ENCODE measurements at places on chromosomes 2 and 18. TPM values are rescaled to one million over a fixed set of nuclear protein-coding genes. Genes with fewer than 3 reads are reported as not detected.

Gene CPS1
- 5.8 TPM for polyA plus RNA-seq

Gene FBLN7
- 0.16 TPM for polyA plus RNA-seq

Gene CFAP221
- not detected for polyA plus RNA-seq

Gene FTCDNL1
- 0.87 TPM for polyA plus RNA-seq

Gene ABCA12
- polyA plus RNA-seq, result 0.35 TPM

Gene KLHL30
- polyA plus RNA-seq, result not detected

Gene TTR
- not detected for polyA plus RNA-seq

Gene ACSL3
- 89.2 TPM for polyA plus RNA-seq

Gene KCNIP3
- 9.2 TPM for polyA plus RNA-seq

Gene FAM228A
- 0.67 TPM for polyA plus RNA-seq

Gene STARD6
- polyA plus RNA-seq, result not detected

Gene GKN2
- polyA plus RNA-seq, result not detected

Gene RGPD3
- polyA plus RNA-seq, result 0.02 TPM

Gene EMILIN1
- 0.25 TPM for polyA plus RNA-seq

Gene PLEKHB2
- 29.5 TPM for polyA plus RNA-seq

Gene TMEM198
- 1.3 TPM for polyA plus RNA-seq

Gene CHRND
- not detected for polyA plus RNA-seq

Gene CDCA7
- 28.1 TPM for polyA plus RNA-seq

Gene POTEI
- not detected for polyA plus RNA-seq

Gene COLEC12
- not detected for polyA plus RNA-seq

Gene COL5A2
- polyA plus RNA-seq, result 4.8 TPM

Gene RNPEPL1
- 53.0 TPM for polyA plus RNA-seq

Gene SNORC
- polyA plus RNA-seq, result 0.63 TPM

All from foreskin keratinocyte (primary cell).